Glomerular endothelial cell (primary cell): ENCODE measurements at places on chromosomes 3 and 15.
A peak's percentile ranks its signal among the peaks of the same experiment; 100 is the strongest.

- DNase-seq: peak; percentile 31
Measured at GRCh38 chr3:67109651-67110204, 111.6 kb downstream of the KBTBD8 start.

- no peak for DNase-seq
Measured at GRCh38 chr3:45724911-45725310, 35.7 kb downstream of the SACM1L start.

GRCh38 chr3:152196782-152197181, 71.9 kb upstream of the MBNL1 start:
- no peak for DNase-seq

DNA sequence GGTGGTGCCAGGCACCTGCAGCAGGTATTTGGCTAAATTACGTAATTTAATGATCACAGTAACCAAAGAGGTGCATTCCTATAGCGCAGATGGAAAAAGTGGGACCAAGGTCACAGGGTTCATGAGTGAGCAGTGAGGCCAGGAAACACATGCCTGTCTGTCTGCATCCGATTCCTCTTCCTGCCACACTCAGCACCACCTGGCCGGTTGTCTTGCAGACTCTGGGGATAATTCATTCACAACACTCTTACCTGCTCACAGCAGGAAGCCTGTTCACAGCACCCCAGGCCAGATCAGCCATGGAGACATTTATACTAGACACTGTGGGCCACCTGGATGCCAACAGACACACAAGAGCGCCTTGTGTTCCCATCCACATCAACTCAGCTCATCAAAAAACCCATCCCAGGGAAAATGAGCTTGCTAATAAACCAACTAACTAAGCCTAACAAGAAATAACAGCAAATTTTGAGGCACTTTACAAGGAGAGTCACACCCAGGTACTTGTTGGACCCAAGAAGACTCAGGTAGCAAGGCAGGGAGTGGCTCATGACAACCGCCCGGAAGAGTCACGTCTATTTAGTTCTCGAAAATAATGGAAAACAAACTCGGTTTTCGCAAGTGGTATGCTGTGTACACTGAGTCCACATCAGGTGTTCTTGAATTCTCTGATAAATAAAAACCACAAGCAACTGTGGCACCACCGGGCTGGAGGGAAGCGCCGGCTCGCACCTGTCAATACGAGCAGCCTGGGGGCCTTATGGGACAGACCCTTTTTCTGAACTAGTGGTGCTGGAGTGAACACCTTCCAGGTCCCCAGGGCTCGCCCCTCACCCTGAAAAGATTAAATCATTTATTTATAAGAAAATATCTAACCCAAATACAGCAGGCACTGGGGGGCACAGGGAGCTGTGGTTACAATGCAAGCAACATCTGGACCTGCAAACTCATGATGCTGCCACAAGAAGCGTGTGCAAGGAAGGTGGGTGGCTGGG, 40.5 kb downstream of the FAM174B start:
- no peak for DNase-seq

- no peak for DNase-seq
Measured at GRCh38 chr15:41417418-41418195, 712 bp downstream of the RTF1 start.

- DNase-seq: no peak
Measured at GRCh38 chr3:169929830-169930519, 18.6 kb downstream of the SAMD7 start.

DNA sequence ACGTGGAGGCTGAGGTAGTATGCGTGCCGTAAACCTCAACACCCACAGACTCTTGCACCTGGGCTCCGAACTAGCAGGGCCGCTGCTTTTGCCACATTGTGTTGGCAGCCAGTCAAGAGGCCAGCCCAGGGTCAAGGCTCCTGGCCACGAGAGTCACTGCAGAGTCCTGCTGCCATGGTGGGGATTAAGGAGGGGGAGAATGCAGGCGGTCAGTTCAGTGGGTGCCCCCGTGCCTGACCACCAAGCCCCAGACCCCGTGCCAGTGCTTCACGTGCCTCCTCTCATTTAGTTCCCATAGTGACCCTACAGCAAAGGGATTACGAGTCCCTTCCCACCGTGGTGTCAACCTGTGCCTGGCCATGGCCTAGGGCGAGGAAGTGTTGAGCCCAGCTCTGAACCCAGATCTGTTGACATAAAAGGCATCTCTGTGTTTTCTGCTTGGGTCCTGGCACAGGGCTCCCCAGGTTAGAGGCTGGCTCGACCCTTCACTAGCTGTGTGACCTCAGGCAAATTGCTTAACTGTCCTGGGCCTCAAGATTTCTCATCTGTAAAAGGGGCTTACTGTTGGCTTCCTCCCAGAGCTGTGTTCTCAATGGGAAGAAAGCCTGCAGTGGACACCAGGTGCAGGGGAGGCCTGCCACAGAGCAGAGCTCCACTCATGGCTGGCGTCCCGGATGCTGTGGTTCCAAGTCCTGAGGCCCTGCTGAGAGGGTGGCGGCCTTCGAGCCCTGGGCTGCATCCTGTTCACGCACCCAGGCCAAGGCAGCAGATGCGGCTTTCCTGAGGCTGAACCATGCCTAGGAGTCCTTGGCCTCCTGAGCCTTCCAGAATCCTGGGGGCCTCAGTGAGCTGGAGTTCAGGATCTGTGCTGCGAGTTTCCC, 32.8 kb downstream of the FBLN2 start:
- DNase-seq: no peak

DNA sequence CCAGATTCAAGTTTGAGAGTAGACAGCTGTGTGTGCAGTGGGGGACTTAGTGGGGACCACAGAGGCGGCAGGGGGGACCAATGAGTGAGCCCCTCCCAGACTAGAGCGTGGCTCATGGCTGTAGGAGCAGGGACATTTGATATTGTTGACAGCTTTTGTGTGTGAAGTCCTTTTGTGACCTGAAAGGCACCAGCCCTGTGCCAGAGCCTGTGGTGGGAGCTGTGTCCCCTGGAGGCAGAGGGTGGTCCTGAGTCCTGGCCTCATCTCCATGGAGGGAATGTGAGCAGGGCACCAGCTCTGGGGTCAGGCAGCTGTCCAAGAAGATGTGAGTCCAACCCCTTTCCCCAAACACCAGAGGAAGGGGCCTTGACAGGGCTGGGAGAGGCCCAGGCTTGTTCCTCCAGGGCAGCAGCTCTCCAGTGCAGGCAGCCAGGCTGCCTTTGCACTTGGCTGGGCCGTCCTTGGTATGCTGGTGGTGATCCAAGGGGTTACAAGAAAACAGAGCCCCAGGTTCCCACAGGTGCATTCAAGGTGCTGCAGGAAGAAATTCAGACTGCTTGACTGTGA, 10.1 kb upstream of the C3orf22 start:
- no peak for DNase-seq

DNA sequence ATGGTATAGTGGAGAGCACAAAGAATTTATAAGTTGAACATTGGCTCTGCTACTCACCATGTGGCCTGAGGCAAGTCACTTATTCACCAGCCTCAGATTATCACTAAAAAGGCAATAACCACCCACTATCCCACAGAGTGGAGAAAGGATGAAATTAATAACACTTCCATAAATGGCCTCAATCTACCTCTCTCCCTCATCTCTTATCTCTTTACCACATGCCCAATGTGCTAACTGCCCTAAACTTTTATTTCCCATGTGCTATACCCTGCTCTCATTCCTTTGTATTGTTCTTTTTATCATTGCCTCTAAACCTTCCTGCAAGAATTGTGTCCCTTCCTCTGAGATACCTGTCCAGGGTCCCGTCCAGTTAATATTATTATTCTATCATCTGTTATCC, 26.0 kb downstream of the SLC12A6 start:
- DNase-seq: no peak

DNA sequence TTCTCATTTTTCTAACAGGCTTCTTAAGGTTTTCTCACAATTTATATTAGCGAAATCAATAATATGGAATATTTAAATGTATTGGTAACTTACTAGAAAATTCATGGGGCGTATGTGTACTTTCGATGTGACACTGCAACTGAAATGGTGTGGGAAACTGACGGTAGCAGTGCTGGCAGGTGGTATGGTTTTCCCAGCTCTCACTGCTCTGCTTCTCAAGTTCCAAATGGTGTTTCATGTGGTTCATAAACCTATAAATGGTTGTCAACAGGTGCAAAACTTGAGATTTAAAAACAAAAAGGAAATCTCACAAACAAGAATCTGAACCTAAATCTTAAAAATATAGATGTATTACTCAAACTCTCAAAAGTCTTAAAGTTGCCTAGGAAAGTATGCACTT, 54.7 kb downstream of the ZNF280D start:
- DNase-seq: no peak

GRCh38 chr15:49718234-49718633, 97.4 kb downstream of the DTWD1 start:
- no peak for DNase-seq

GRCh38 chr3:149428087-149428486, 46.4 kb upstream of the TM4SF4 start:
- DNase-seq: no peak

DNA sequence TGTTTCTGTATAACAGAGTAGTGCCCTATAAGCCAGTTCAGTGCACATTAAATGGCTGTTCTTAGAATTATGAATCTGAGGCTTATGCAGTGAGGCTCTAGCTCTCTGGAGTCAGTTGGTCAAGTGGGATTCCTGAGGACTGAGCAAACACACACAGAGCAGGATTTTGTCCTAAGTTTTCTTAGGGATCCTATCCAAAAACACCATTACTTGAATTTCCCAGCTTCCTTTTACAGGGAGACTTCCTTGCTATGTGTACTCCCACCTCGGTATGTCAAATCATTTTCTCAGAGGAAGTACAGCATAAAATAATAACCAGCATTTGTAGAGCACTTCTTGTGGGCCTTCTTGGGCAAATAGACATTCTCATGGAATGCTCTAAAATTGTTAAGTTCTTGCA, 63.1 kb upstream of the GOLGA6B start:
- no peak for DNase-seq

DNA sequence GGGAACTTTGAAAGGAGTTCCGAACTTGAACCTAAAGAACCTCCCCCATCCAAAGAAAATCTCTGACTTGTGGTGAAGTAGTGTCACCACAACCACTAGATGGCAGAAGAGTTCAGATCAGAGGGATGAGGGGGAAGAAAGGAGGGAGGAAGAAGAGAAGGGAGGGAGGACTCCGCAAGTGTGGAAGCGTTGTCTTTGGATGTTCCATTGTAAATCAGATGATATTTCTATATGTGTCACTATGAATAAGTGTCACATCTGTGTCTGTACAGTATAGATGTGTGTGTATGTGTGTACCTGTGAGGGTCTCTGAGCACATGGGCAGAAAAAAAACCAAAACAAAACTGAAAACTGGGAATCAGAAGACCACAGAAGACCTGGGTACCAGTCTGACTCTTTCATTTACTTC, 16.9 kb downstream of the SLC24A1 start:
- no peak for DNase-seq

DNA sequence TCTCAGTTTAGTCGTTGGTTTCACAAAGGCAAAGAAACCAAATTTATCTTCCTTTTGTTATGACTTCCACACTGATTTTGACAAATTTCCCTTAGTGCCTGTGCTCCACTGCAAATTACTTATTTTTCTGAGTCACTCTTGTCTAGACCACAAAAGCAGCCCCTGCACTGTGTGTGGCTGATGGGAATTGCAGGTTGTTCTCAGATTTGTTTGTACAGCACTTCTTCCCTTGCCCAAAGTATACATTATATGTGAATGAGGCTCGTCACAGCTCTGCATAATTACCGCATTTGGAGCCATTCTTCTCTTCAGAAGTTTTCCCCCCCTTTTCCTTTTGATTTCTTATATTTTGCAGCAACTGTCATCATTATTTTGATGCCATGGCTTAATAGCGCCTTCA, 354.2 kb upstream of the IL12A start:
- no peak for DNase-seq

GRCh38 chr3:104632521-104632920, 734.2 kb upstream of the ALCAM start:
- no peak for DNase-seq

- no peak for DNase-seq
Measured at GRCh38 chr3:141764986-141765385, 1.8 kb downstream of the GRK7 start.

DNA sequence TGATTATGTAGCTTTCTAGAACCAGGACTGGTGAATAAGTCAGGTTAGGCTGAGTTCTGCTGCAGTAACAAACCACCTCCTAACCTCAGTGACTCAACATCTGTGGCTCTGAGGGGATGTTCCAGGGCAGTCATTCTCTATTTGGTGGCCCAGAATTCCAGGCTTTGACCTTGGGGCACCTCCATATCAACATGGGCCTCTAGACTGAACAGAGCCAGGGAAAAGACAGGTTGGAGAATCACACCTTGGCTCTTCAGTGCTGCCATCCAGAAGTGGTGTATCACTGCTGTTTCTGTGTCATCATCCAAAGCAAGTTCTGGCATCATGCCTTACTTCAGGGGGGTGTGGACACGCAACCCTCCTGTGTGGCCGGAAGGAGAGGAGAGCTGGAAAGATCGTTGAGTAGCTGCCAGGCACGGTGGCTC, 15.3 kb downstream of the ZBTB47 start:
- no peak for DNase-seq

DNA sequence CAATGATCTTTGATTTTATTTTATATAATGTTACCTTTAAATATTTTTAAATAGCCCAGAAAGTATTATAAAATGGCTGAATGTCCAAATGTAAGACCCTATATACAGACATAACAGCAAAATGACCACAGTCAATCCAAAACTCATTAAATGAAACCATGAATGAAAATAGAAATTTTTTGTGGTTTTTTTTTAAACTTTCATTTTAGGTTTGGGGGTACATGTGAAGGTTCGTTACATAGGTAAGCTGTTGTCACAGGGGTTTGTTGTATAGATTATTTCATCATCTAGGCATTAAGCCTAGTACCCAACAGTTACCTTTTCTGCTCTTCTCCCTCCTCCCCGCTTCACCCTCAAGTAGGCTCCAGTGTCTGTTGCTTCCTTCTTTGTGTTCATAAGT, 108.8 kb downstream of the FAIM start:
- no peak for DNase-seq

DNA sequence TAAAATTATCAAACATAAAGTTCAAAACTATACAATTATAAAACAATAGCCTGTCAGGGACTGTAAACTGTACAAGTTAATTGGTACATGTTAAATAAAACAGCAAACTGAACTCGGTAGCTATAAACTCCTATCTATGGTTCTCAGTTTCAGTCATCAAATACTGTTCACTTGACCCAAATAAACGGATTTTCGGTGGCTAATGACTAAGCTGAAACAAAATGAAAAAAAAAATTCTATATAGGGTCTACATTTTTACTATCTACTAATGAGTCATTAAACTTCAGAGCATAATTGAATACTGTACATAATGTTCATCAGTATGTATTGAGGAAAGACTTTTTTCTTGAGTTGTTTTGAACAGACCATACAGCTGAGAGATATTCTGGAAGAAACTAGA, 6.6 kb downstream of the PROK2 start:
- DNase-seq: no peak

DNA sequence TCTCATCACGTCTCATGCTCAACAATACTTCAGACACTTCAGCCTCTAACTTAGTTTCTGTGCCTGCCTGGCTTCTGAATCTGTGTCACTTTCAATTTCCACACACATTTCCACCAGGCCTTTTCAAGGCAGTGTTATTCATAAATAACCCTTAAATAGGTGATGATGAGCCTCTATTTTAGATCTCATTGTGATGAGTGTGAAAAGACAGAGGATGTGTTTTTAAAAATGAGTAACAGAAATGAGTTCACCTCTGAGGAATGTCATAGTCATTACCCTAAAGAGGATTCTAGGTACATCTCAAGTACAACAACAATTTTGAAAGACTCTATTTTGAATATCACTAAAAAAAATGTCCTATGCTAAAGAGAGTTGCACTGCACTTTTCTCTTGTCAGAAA, 64.6 kb downstream of the STAC start:
- no peak for DNase-seq
